Cortex of kidney (tissue), 1 donor: ENCODE measurements at places on chromosomes 5 and 9.

DNA sequence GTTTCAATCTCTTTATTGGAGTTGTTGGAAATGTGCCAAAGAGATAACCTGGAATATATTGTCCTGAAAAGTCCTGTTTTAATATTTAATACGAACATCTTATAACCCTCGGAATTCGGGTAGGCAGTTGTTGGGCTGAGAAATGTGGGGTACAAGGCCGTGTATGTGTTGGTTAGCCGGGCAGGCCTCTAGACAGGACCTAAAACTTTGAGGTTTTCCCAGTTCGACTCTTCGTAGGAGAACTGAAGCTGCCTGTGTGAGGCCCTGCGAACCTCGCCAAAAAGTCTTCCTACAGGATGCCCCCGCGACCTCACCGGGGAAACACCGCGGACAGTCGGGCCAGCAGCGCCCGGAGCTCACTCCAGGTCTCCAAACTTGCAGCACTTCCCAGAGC is 583 bp upstream of the TJP2 start:
- no peak for DNase-seq

DNA sequence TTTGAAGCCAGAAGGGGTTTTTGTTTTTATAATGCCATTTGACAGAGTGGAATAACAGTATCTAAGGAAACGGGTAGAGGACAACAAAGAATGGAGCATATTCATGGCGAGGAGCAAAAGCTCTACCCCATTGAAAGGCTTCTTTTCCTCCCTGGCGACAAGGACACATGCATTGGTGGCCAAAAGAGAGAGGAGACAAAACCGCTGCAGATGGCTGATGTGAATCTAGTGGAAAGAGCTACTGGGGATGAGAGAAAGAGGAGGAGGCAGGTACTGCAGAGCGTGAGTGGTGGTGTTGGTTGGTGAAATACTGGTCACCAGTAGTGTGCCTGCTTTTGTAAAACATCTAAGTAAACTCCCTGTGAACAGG is 491 bp downstream of the APC start:
- no peak for DNase-seq

DNA sequence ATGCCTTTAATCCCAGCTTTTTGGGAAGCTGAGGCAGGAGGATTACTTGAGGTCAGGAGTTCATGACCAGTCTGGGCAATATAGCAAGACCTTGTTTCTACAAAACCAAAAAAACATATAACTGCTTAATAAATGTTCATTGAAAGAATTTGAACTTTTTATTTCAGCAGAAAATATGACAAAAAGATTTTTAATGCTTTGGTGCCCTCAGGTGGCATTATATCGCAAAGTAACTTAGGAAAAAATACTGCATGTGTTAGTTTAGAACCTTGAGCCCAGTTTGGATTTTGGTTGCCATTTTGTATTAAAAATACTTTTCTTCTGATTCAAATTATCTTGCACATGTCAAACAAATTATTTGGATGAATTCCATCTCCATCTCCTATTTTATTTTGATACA is 103.2 kb downstream of the GPBP1 start:
- DNase-seq, result no peak

DNA sequence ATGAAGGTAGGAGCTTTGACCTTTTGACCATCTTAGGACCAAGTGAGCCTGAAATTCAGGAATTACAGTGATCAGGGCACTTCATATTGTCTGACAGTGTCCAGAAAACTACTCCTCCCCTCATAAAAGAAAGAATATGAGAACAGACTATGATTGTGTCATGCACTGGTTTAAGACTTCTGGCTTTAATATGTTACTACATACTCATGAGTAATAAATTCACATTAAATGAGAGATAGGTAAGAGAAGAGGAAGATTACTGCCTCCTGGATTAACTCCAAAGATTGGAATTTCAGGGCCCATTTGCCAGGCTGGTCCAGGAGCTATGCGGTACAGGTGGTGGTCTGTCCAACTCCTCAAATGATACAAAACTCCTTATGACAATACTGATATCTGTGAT is 213.5 kb upstream of the ADRA1B start:
- no peak for DNase-seq

DNA sequence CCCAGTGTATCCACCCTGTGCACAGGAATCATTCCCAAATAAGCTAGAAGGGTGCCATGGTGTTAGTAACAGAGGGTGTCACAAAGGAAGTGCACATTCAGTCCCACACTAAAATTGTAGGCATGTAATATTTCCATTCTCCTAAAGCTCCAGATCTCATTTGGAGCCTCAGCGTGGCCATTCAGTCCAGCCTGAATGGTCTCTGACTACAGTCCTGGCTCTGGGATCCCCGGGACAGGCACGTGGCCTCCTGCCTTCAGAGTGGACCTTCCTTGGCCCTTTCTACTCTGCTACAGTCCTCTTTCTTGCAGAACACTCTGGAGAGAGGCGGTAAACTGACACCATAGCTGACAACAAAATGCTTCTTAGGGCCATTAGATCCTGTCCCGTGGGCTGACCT is 243.9 kb downstream of the IRX2 start:
- no peak for DNase-seq

GRCh38 chr5:172380987-172381643 is 73.2 kb downstream of the SH3PXD2B start:
- DNase-seq, result no peak
